Activated CD8-positive, alpha-beta memory T cell treated with anti-CD3 and anti-CD28 coated beads, Interleukin-2, amount 50 U/mL, for 48 hours (primary cell): ENCODE measurements at places on chromosomes 1 and 21.

GRCh38 chr1:110235181-110235833, 25.2 kb downstream of the KCNC4 start:
- DNase-seq, result no peak

- no peak for DNase-seq
Measured at GRCh38 chr1:42998386-42998785, 39.7 kb upstream of the SLC2A1 start.

GRCh38 chr1:3249631-3250501, 180.9 kb downstream of the PRDM16 start:
- no peak for DNase-seq

DNA sequence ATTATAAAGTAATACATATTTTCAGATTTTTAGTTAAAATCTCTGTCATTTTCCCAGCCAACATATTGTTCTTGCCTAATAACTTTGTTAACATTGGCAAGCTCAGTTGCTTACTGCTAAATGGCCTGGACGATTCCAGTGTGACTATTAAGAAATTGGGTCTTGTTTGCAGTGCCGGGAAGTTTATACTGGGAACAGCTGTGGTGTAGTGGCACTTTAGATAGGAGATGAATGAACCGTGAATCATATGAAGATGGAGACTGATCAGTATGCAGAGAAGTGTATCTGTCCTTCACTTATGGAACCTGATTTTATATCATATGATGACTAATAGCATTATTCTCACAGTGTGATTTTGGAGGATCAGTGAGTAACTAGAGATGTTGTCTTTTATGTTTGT, 3.3 kb downstream of the CHRM3 start:
- no peak for DNase-seq

DNA sequence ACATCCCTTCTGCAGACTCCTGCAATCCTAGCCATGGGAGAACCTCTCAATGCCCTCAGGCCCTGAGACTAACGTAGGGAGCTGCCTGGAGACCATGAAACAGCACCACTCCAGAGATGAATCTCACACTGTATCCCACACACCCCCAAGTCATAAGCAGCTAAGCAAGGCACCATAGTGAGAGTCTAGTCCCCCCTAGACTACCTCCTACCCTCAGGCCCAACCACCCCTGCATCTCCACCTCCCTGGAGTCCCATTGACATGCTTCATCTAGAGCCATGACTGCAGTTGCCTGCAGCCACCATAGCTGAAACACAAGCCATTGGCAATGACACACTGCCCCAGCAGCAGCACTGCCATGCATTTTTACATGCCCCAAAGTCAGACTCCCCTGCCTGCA, 17.4 kb downstream of the SPRR2G start:
- DNase-seq, result no peak

- DNase-seq, result no peak
Measured at GRCh38 chr1:155094622-155094948, 15.9 kb downstream of the EFNA3 start.

GRCh38 chr1:201661823-201662359, 123.0 kb downstream of the NAV1 start:
- no peak for DNase-seq

DNA sequence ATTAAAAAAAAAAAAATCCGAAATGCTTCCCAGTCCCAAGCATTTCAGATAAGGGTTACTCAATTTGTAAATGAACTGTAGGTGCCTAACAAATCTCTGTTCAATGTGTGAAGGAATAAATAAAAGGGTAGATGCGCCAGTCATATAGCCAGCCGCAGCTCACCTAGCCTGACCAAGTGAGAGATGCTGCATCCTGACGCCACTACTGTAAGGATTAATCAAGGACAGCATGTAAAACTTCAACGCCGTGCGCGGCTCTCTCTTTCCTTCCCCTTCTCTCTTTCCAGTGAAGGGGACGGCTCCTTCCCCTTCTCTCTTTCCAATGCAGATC, 441 bp downstream of the PPT1 start:
- no peak for DNase-seq

- no peak for DNase-seq
Measured at GRCh38 chr1:14519976-14520375, 78.5 kb upstream of the KAZN start.

DNA sequence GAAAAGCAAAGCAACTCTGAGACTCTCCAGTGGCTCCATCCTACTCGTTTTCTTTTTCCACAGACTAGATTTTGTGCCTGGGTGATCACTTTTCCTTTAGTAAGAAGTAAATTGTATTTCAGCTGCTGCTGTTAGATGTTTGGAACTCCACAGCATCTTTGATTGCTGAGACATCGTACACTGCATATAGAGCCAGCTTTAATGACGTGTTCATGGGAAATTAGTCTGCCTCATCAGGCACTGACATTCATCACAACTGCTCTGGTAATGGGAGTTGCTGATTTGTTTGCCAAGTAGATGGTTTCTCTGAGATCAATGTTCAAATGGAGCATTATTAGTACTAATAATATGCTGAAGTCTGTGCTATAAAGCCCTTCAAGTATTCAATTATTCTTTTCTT, 573.8 kb upstream of the NR5A2 start:
- DNase-seq, result no peak

DNA sequence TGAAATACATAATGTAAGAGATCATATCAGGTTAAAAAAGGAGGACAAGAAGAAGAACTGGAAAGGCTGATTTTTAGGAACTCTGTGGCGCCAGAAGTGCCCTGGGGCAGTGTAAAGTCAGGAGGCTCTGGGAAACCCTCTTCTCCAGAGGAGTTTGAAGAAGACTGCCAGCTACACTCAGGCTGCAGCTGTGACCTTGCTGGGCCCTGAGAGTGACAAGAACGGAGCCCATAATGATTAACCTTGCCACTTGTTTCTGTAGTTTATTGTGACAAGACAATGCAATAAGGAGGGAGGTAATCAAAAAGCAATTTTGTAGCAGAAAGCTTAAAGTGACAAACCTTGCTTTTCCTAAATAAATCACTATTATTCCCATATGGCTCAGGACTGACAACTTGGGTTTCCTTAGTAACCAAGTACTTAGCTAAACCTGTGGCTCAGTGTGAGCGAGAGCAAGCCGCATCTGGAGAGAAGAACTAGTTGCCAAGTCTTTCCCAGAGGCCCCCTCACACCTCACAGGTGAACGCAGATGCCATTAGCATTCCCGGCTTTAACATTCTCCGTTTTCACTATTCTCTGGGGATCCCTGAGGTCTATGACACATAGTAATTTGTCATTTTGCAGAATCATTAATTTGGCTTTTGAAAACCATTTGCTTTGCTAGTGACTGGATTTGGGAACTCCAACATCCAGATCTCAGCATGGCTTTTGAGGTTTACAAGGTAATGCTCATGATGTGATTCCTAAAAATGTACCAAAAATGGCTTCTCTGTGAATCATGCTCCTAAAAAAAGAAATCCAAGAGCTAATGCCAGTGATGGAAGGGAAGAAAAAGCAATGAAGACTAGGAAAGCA, 115.9 kb downstream of the OMA1 start:
- no peak for DNase-seq

DNA sequence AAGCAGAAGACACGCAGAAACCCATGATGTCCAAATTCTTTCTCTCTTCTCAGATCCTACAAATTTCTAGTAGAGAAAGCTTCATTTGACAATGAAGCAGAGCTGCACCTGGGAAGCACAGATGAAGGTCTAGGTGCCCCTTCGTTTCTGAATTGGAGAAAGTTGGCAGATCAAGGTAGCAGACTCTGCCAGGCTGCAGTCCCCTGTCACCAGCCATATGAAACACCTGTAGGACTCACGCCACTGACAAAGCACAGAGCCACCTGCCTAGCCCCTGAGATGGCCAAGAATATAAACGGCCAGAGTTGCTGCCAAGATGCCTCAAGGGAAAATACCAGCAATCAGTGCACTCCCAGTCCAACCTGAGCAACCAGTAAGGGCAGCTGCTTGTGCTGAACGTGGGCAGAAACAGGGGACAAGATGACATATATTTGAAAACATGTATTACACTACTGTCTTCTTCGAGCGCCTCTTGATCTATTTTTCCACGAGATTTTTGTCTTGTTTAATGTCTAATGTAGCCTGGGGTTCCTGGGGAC, 20.6 kb upstream of the PLEKHA6 start:
- no peak for DNase-seq

DNA sequence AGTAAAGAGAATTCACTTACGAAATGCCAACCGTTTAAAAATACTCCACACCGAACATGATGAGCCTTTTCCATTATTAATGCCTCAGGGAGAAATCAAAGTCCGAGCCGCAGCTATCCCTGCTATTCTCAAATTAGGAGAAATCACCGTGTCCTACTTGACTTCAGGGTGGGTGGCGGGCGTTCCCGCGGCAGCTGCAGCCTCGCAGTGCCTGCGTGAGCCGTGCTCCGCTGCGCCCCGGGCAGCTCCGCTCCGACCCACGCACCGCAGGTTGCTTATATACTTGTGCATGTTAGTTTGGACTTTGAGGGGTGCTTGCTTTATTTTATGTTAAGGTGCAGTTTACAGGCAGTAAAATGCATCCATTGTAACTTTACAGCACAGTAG, 35.6 kb upstream of the PCBP3 start:
- no peak for DNase-seq

- no peak for DNase-seq
Measured at GRCh38 chr1:116433275-116434257, 60.5 kb downstream of the ATP1A1 start.

- no peak for DNase-seq
Measured at GRCh38 chr1:89953131-89953626, 41.7 kb upstream of the ZNF326 start.

GRCh38 chr1:192445839-192446489, 129.2 kb downstream of the RGS21 start:
- peak; percentile 82 for DNase-seq

DNA sequence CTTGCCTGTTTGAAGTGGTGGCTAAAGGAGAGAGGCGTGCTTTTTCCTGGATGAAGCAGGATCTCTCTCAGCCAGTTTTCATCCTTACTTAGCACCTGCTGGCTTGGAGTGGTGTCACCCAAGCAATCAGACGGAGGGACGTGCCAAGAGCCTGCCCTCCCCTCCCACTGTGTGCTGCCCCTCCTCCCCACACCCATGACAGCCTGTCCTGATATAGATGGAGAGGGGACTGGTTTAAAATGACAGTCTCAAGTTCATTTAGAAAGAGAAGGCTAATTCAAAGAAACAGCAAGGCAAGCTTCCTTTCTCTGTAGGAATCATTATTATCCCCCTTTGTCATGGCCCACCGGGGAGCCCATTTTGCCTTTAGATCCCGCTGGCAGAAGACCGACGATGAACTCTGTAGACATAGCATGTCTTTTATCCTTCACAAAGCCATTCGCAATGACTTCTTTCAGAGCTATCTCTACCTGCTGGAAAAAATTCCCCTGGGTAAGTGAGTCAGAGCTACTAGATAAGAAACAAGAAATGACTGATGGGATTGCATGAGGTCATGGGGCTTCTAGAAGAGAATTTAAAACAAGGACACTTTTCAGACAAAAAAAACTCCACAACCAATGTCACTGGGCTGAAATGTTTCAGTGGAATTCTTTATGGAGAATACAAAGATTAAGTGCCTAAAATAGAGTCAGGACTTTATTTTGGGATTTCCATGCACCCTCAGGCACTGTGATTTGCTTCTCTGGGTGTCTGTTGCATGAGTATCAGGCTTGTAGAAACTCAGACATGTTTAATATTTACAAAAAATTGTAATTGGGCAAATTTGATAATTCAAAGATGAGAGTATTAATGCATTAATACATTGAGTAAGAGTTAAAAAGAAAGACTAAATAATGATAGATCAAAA, at the start of gene NTMT2:
NTMT2 (plus strand) TSS at position 190 of the 907 bp plus-strand sequence; CDS start at position 339, 149 bp downstream.
- DNase-seq, result no peak

- DNase-seq, result no peak
Measured at GRCh38 chr1:154808261-154808908, 61.7 kb downstream of the KCNN3 start.

GRCh38 chr1:22611530-22611947, 24.9 kb upstream of the C1QA start:
- DNase-seq, result peak; percentile 58

DNA sequence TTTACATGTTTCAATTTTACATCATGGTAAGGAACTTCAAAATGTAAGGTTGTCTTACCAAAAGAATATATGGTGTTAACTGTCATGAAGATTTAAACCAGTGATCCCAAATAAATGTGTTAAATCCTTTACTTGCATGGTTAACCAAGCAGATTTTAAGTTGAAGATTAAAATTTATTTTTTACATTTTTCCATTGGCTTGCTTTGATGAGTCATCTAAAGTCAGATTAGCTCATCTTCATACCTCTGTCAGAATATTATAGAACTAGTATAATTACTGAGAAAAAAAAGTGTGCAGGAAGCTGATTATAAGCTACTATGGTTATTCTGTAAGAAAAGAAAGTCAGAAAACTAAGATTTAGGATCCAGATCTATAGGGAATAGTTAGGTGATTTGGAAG, 95.3 kb upstream of the DPH5 start:
- DNase-seq, result no peak

DNA sequence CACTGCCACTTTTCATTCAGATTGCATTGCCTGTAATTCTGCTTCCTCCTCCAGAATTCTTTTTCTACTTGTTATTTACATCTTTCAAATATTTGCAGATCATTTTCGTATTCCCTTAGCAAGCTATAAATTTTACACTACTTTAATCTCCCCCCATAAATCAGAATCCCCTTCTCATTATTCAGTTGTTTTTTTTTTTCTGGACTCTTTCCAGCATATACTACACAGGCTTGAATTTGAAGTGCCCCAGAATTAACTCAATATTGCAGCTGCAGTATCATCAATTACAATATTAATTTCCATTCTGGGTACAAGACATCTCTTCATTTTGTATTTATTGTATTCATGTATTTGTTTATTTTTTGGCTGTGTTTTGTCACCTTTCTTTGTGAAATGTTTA, 1494.3 kb downstream of the AMY1C start:
- DNase-seq, result no peak

- DNase-seq, result no peak
Measured at GRCh38 chr1:36464605-36465393, 615 bp upstream of the MRPS15 start.

- DNase-seq, result no peak
Measured at GRCh38 chr1:33258788-33259274, 2.5 kb downstream of the ZNF362 start.

DNA sequence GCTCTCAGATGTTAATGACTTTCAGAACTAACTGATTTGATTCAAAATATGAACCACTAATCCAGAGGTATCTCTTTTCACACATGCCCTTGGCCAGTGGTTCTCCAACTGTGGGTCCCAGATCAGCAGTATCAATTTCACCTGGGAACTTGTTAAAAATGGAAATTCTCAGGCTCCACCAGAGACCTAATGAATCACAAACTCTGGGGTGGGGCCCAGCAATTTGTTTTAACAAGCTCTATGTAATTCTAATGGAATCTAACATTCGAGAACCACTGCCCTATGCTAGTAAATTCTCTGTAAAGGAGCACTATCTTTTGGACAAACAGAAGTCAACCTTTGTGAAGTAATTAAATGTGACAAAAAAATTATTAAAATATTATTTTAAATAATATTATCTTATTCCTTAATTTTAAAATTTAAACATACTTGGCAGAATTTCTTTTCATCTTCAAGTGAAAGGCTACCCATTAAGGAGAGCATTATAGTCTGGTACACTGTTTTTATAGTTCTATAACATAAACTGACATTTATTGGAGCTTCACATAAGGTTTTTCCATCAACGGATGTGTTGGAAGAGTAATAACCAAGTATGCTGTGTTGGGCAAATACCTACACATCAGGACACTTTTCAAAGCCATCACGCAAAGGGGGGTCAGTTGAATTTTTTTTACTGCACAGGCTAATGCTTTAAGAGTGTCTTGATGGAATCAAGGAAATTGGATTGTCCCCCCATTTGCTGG, 130.4 kb downstream of the LHX4 start:
- no peak for DNase-seq

GRCh38 chr1:27632387-27633297, 2.3 kb downstream of the FGR start:
- DNase-seq, result peak; percentile 80
